ENCODE measurements at places on chromosomes 2 and 18.

- peak; percentile 4 for DNase-seq
Observed at GRCh38 chr2:179410552-179411356, 146.1 kb upstream of the SESTD1 start.

GRCh38 chr18:50038448-50038847 lies 156.5 kb downstream of the MYO5B start:
- no peak for DNase-seq

GRCh38 chr2:40243581-40244187 lies 208.2 kb downstream of the SLC8A1 start:
- no peak for DNase-seq

GRCh38 chr2:238169048-238169707 lies 10.4 kb downstream of the ERFE start:
- DNase-seq = no peak

DNA sequence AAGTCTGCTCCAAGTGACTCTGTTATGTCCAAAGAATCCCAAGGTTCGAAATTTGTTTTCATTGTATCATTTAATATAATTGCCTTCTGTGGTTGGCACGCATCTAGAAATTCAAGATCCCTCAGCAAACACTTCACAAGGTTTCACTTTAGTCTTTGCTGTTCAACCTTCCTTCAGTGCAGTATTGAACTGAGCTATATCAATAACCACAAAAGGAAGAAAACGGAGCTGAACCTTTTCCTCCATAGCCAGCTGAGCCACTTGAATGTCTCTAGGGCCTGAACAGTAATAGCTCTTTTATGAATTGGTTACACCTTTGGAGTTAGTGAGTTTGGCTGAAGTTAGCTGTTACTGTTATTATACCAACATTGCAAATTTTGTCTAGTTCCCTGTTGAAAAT lies 357.7 kb upstream of the HNRNPA3 start:
- DNase-seq = no peak

DNA sequence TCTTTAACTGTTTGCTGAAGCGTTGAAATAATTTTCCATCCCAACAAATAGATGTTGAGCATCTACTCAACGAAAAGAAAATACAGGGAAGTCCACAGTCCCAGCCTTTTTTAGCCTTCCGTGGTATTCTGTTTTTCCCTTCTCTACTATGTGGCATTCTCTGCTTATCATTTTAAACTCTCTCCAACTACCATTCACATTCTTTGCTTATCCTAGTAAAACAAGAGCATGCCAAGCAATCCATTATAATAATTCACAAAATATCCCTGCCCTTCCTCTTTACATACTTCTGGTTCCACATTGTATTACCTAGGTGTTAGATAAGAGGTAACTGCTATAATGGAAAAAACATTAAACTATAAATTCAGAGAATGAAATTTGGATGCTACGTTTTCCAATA lies 1.6 kb upstream of the SESTD1 start:
- DNase-seq = no peak

DNA sequence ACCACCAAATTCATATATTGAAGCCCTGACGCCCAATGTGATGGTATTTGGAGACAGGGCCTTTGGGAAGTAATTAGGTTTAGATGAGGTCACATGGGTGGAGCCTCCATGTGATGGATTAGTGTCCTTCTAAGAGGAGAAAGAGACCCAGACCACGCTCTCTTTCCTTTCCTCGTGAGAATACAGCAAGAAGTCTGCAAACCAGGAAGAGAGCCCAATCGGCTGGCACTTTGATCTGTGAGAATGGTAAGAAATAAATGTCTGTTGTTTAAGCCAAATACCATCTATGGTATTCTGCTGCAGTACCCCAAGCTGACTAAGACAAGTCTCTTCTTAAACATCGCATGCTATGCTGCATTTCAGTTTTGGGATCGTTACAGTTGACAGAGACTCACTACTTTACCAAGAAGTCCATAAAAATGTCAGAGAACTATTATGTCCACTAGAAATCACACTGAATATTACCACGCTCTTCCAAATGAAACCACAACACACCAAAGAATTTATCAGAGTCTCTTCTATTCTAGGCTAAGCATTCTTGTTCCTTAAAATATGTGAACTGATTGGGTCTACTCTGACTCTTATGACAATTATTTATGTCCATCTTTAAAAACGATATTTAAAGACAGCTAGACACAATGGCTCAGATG lies 48.5 kb downstream of the LPIN2 start:
- no peak for DNase-seq

DNA sequence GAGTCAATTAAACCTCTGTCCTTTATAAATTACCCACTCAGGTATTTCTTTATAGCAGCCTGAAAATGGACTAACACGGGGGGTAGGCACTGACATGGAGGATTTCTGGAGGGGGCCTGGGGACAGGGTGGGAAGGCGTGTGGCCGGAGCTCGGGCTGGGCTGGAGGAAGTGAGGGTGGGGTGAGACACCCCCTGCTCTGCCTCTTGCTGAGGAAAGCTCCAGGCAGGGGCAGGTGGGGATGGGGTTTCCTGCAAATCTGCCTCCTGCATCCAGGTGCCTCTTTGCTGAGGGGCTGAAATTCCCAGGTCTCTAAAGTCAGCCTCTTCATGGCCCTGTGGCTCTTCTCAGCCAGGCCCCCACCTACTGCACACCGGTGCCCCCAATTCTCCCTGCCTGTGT lies 25.7 kb upstream of the OTOS start:
- DNase-seq = no peak

DNA sequence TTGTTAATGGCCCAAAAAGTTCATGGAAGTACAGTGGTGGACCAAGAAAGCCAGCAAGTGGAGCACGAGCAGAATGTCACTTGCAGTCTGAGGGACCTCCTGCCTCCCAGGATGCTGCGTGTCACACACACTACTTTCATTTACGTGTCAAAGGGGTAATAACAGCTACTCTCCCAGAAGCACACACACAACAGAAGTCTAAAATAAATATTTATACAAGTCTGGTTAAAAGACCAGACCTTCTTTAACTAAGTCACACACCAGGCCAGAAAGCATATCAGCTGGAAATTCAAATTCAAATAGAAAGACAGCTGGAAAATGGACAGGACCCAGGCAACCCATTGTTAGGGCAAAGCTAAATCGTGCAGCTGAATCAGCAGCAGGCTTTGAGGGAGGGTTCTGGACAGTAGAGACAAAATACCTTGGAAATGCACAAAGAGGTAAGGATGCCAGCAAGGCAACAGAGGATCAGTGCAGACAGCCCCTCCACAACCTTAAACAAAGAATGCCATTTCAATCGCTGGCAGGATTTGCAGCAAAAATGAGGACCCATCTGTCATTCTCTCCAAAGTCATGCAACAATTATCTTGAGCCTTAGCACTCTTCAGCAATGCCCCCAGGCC lies 160.5 kb downstream of the TMEM163 start:
- no peak for DNase-seq

DNA sequence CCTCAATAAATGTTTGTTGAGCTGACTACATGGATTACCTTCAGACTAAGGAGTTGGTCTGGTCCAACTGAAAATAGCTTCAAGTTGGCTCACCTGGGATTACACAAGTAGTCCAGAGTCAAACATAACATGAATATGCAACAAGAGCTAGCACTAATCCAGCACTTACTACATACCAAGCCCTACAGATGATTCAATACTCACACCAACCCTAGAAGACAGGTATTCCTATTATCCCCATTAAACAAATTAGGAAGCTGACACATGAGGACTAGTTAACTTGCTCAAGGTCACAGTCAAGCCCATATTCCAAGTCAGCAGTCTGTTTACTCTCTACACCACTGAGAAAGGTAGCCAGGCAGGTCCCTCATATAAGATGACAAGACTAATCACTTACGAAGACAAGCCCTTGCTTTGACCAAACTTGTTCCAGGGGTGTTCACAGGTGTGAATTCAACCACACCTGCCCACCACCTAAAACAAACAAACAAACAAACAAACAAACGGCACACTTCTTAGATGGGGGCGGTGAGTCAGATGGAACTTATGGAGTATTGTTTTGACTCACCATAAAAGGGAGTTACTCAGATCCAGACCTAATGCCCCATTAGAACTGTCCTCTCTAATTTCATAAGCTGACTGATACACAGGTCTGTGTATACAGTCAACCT lies 29.1 kb downstream of the TMEM131 start:
- no peak for DNase-seq

- no peak for DNase-seq
Observed at GRCh38 chr2:64367444-64368232, 86.3 kb upstream of the LGALSL start.

DNA sequence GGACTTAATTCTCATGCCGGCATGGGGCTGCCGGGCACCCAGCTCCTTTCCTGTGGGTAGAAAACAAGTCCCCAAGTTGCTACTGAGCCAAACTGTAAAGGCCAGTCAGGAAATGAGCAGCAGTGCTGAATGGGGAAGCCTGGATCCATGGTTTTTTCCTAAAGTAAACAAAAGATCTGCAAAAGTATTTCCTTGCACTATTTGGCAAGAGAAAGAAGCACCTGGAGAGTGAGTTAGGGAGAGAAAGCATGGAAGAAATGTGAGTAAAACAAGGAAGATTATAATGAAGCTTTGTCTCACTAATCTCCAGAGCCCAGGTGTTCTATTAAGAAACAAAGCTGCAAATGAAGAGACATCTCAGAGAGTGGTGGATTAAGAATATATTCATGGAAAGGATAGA lies 117.6 kb downstream of the METTL8 start:
- DNase-seq = no peak

DNA sequence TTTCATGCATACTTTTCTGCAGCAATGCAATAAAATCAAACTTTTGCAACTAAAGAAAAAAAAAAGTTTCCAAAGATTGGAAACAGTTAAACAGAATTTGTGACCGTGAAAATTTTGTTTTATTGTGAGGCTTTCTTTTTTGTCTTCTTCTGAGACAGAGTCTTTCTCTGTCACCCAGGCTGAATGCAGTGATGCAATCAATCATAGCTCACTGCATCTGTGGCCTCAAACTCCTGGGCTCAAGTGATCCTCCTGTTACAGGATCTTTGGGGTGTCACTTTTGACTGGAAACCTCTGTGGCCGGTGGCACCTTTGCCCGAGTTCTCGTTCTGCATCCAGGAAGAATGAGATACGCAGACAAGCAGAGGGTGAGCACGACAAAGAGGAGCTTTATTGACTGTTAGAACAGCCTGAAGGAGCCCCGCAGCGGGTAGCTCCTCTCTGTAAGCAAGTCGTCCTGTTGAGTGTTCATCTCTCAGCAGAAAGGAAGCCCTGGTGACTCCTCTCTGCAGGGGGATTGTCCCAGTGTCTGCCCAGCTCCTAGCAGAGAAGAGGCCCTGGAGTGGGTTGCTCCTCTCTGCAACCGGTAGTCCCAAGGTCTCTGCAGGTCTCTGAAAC lies 16.9 kb upstream of the ILKAP start:
- no peak for DNase-seq

GRCh38 chr2:212882626-212883025 lies 268.8 kb downstream of the IKZF2 start:
- DNase-seq = no peak

DNA sequence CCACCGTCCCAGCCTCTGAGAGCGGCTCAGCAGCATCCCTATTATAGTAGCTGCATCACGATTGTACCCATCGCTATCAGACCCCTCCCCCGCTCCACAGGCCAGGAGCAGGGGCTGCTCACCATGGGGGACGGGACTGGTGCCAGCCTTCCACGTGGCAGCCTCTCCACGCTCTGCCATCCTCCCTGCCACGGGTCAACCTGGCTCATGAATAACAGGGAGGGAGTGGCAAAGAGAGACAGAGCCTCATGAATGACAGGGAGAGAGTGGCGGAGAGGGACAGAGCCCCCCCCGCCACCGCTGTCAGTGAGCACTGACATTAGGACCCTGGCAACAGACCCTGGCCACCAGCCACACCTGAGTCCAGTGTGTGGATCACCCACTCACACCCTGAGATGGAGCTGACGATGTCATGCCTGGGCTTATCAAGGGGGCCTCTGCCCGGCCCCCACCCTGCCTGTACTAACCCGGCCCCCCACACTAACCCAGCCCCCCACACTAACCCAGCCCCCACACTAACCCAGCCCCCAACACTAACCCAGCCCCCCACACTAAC lies 16.9 kb downstream of the CROCC2 start:
- DNase-seq = no peak

GRCh38 chr2:206217743-206218142 lies 56.7 kb upstream of the ZDBF2 start:
- DNase-seq = no peak

GRCh38 chr2:120787822-120788700 lies 52.4 kb downstream of the GLI2 start:
- DNase-seq = no peak

DNA sequence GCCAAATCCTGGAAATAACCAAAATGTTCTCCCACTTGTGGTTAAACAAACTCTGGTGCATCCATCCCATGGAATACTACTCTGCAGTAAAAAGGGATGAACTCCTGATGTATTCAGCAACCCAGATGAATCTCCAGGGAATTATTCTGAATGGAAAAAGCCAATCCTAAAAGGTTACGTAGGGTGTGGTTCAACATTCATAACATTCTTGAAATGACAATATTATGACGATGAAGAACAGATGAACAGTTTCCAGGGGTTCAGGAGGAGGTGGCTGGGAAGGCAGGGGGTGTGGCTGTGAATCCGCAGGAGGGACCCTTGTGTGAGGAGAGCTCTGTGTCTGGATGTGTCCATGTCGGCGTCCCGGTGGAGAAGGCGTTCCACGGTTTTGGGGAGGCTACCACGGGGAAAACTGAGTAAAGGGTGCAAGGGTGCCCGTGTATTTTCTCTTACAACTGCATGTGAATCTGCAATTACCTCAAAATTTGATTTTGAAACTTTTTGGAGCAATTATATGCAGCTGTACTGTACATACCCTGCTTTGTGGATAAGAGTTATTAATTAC lies 47.3 kb downstream of the KCNG2 start:
- DNase-seq = no peak

- no peak for DNase-seq
Observed at GRCh38 chr2:151486053-151486452, 76.4 kb downstream of the RIF1 start.

GRCh38 chr18:11567396-11567795 lies 42.0 kb upstream of the SLC35G4 start:
- no peak for DNase-seq

- no peak for DNase-seq
Observed at GRCh38 chr2:26913606-26913998, 56.8 kb upstream of the MAPRE3 start.

- no peak for DNase-seq
Observed at GRCh38 chr18:28863396-28863795, 686.5 kb upstream of the CDH2 start.

GRCh38 chr2:205957452-205958154 lies 128.4 kb downstream of the INO80D start:
- no peak for DNase-seq

GRCh38 chr2:30776831-30777635 lies 30.2 kb downstream of the CAPN13 start:
- DNase-seq = no peak

- no peak for DNase-seq
Observed at GRCh38 chr2:205744074-205744591, 61.8 kb downstream of the NRP2 start.

GRCh38 chr2:224211791-224212190 lies 172.7 kb upstream of the SERPINE2 start:
- DNase-seq = no peak

GRCh38 chr2:172083628-172084394 lies 1.5 kb upstream of the DLX1 start:
- no peak for DNase-seq
